ENCODE measurements at places on chromosomes 5 and 9.

DNA sequence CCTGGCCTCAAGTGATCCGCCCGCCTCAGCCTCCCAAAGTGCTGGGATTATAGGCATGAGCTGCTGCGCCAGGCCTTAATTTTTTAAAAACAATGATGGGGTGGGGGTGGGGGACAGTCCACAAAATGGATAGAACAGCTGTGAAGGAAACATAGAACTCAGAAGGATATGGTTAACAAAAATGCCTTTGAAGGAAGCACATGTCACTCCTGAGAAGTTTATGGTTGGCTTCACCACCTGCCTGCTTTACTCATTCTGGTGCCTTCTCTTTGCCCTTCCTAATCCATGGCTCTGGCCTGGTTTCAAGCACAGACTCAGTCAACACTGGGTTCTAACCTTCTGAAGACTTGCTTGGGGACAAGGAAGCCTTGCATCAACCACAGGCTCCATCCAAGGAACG lies 10.3 kb downstream of the BAG1 start:
- DNase-seq = no peak

DNA sequence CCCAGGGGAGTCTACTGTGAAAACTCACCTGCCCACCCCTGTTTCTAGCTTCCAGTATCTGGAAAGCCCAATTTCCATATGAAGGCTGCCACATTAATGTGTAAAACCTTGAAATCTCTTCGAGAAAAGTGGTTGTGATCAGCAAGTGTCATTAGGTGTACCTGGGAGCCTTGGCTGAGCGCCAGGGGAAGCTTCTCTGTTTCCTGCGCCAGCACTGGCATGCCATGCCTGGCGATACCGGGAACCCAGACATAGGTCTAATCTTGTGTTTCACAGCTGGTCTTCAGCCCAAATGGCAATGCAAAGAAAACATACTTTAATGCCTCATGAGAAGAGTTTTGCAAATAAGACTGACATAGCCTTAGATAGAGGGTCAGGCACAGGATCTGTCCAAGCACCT lies 101.6 kb downstream of the TENT4A start:
- no peak for DNase-seq

DNA sequence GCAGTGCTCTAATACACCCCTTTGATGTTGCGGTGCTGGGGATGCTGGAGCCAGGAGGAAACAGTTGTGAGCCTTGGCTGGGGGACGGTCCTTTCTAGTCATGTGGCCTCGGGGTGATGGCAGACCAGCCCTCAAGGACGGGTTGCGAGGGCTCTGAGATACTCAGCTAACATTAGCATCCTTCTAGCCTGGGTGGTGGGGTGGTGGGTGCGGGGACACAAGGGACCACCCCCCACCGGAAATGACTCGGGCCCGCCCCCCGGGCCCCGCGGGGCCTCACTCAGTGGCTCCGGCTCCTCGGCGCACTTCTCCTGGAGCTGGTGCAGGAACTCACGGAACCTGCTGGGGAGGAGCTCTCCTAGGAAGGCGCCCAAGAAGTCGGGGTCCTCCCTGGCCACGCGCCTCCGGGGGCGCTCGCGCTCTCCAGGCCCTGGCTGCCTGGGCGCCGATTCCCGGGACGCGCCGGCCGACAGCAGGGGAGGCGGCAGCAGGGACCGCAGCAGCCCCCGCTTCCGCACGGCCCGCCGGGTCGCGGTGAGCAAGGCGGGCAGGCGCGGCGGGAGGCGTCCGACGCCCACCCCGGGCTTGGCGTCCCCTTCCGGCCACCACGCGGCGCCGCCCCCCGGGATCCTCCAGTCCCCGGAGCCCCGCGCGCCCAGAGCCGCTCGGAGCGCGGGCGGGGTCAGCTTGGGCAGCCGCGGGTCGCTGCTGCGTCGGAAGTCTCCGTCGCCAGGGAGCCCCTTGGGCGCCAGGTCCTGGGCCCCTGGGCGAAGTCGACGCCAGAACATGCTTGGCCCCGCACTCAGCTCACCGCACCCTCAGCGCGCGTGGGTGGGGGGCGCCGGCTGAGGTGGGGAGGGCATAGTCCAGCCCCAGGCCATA lies 873 bp downstream of the C9orf50 start:
- DNase-seq = no peak

- DNase-seq = no peak
Observed at GRCh38 chr5:79285285-79285684, 49.4 kb downstream of the JMY start.

DNA sequence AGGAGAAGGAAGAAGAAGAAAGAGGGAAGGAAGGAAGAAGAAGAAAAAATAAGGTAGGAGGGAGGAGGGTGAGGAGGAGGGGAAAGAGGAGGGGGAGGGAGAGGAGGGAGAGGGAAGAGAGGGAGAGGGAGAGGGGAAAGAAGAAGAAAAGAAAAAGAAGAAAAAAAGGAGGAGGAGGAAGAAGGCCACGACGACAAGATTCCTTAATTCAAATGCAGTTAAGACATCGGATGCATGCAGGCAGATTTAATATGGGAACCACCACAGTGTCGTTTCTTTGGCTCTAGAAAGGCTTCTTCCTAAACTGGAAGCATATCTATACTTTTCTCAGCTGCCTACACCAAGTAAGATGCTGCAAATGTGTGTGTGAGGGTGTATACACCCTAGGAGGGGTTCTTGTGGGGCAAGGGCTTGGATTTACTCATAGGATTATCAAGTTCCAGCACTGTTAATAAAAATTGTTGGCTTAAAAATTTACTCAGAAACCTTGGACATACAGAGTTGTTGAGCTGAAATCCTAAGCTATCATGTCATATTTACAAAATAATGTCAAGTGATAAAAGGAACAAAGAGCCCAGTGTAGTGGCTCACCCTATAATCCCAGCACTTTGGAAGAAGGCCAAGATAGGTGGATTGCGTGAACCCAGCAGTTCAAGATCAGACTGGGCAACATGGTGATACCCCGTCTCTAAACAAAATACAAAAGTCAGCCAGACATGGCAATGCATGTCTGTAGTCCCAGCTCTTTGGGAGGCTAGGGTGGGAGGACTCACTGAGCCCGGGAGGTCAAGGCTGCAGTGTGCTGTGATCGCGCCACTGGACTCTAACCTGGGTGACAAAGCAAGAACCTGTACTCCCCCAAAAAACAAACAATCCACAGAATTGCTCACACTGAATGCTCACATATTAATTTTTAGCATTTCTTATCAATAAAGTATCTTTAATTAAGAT lies 108.5 kb downstream of the UBAP2 start:
- DNase-seq = no peak

- peak; percentile 77 for DNase-seq
Observed at GRCh38 chr5:161803-162110, 29.5 kb upstream of the LRRC14B start.

DNA sequence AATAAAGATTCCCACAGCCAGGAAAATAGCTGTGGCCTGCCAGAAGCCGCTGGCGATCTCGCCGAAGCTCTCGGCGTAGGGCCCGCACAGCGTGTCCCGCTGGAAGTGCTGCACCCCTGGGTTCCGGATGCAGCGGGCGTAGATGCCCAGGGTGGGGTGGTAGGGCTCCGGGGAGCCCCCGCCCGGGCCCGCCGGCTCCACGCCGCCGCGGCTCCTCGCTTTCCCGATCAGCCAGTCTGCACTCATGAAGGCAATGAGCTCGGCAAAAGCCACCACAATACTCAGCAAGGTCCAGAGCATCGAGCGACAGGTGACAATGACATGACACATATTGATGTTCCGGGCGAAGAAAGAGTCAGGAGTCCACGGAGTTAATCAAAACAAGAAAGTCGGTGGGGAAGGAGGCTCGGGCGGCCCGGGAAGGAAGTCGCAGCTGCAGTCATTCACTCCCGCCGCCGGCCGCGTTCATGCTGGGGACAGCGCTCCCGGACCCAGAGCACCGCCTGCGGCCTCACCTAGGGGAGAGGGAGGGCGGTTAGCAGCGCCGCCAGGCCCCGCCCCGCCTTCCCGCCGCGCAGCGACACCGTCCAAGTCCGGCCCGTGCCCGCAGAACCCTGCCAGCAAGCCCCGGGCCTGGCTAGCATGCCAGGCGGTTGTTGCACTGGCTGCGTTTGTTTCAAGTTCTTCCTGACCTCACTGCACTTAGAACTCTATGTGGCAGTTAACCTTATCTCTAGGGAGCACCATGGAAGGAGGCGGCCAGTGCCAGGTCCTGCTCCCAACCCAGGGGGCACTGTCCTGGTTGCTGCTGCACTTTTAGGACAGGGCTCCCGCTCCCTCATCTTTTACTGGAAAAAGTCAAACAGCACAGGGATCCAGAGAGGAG lies 138.4 kb downstream of the LHFPL2 start:
- peak; percentile 59 for DNase-seq

DNA sequence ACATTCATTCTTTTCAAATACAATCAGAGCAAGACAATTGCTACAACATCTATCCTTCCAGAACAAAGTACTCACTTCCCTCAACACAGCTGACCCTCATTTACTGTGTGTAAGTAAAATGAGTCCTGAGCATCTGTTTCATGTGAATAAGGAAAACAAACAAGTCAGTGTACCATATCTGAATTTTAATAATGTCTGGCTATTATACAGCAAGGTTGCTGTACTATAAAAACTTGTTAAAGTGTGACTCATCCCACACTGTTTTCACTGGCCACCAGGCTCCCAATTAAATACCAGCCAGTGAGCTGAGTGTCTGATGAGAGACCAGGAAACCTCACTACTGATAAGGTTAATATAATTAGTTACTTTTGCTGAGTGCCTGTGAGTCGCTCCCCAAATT lies 339.8 kb downstream of the AGTPBP1 start:
- DNase-seq = no peak

DNA sequence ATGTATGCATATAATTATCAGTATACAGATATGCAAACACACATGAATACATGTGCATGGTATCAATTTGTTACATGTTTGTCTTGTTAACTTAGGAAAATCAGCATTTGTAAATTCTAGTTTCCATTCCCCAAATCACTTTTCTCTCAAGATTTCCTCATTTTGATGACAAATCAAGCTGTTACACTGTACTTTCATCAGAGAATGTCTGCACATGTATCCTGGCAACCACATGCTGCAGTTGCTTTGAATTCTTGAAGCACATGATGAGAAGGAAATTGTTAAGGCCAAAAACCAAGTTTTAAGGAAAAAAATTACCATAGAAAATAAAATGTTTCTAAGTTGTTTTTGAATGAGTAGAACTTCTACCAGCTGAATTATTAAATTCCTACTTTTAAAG lies 1834.5 kb downstream of the EFNA5 start:
- no peak for DNase-seq

GRCh38 chr5:107979291-107979690 lies 308.6 kb upstream of the EFNA5 start:
- no peak for DNase-seq

DNA sequence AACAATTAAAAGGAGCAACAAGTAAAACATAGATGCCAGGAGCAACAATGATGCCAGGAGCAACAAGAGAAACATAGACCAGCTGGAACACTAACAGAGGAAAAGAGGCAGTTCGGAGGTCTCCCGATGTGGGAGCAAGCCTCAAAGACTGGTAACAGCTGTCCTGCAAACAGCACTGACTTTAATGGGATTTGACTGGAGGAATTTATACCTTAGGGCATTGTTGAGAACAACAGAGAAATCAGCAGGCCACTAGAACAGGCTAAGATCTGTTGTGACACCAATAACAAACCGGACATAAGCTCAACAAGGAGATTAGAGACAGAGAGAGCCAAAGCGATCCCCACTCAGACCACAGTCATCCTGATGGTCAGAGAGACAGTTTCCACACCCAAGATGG lies 11.8 kb upstream of the SYK start:
- DNase-seq = no peak

DNA sequence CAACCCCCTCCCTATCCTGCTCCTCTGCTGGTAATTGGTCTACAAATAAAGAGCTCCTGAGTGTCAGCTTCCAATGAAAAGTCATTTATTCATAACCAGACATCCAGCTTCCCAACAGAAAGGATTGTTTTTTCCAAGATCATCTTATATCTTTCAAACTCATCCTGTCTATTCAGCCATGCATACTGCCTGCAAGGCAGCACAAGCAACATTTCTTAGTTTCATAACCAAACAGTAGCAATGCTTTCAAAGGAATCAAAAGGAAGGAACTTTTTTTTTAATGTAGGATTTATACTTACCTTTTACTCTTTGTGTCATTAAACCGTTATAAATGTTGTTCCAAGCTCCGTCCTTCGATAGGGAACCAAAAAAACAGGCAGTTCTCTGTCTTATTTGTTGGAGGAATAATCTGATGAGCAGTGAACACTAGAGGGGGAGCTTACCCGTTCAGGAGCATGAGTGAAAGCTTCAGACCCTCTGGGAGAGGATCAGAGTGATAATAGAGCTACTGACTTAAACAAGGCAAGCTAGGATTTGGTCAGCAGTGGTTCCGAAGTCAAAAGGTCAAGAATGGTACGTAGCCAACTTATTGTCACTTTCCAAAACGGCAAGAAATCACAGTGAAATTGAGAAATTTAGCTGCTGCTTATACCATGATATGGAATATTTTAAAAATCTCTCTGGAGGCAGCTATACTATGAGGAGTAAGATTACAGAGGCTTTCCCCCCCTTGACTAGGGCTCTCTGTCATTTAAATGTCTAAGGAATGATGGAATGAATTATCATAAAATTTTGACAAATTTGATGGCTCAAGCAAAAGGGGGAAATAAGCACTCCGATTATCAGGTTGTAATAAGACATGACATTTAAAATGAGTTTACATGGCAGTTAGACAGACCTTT lies 892.9 kb downstream of the NR2F1-AS1 start:
- no peak for DNase-seq

- DNase-seq = peak; percentile 54
Observed at GRCh38 chr5:74370168-74370567, 270.4 kb downstream of the ENC1 start.

DNA sequence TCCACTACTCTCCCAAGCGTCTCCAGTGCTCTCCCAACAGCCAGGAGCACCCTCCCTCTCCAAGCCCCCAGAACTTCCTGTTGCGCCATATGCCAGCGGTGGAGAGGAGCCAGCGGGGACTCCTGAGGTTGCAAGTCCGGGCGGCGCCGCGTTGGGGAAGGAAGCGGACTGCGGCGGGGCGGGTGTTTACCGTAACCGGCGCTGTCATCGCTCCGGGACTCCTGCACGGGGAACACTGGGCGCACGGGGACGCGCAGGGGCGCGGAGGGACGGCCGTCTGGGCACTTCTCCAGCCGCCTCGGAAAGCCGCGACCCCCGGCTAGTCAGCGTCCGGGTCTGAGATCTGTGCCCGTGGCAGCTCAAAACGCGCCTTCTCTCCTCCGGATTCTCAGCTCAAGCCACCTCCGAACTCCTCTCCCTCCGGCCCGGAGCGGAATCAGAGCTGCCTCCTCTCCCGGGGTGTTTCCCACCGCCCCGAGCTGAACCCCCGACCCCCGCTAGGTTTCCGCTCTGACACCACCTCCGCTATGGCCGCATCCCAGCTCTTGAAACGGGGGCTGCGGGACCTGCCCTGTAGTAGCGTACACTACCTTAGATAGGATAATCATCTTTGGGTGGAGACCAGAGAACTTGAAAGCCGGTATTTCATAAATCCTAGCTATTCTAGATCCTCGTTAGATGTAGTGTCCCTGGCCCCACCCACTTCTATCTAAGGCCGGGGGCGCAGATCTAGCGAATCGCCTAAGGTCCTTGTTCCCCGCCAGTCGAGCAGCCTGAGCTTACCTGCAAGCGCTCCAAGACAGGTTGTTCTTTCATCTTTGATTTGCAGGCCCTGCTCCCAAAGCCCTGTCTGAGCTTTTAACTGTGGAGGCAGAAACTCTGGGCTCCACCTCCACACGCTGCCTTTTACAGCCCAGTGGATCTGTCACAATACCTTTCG lies at the start of gene TRPM6:
TRPM6 (minus strand) TSS at position 881 of the 940 bp plus-strand sequence; CDS start at position 816, 65 bp downstream.
- peak; percentile 85 for DNase-seq

All from posterior cingulate gyrus (tissue), 11 donors.